Fibroblast of skin of abdomen (primary cell): ENCODE measurements at places on chromosomes 16 and 17.

GRCh38 chr17:77208217-77208808, 67.5 kb downstream of the SEC14L1 start:
- DNase-seq = peak; percentile 39

GRCh38 chr17:73324160-73324475, 12.3 kb upstream of the CDC42EP4 start:
- DNase-seq = peak; percentile 44

DNA sequence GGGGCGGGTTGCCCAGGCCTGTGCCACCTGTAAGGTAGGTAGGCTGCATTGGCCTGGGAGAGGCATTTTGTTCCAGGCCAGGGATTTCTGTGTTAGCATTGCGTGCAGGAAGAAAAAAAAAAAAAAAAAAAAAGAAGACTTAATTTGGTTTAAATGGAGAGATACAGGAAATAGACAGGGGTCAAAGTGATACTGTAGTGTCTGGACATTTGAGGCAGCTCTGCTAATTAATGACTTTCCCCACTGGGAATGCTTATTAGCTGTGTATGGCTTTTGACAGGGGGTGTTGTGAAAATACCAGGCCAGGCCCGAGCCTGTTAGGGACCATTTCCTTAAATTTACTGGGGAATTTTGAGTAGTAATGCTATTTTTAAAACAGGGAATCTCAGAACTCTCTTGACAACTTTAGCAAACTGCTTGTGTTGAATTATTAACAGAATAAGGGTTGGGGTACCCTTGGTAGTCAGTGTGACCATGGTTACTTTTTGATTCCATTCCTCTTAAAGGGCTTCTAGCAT, 1.0 kb downstream of the MAP2K4 start:
- no peak for DNase-seq

GRCh38 chr16:425082-425718, at the start of gene RAB11FIP3:
Gene RAB11FIP3, plus strand, starts transcription at chr16:425649. Its CDS starts 358 bp downstream, at chr16:426007.
- peak; percentile 80 for DNase-seq

DNA sequence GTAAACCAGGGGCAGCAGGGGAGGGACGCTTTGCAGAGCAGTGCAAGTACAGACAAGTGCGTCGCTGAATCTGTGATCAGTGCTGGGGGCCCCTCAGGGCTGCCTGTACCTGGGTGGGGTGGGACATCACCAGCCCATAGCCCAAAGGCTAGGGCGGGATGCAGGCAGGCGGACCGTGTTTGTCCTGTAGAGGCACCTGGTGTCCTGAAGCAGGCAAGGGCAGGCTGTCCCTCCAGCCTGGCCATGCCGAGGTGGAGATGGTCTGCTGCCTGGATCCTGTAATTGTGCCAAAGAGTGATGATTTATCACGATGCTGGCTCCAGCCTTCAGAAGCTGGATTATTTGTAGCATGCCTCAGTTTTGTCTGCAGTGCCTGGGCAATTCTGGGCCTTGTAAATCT, 137.9 kb upstream of the GSE1 start:
- DNase-seq = no peak

DNA sequence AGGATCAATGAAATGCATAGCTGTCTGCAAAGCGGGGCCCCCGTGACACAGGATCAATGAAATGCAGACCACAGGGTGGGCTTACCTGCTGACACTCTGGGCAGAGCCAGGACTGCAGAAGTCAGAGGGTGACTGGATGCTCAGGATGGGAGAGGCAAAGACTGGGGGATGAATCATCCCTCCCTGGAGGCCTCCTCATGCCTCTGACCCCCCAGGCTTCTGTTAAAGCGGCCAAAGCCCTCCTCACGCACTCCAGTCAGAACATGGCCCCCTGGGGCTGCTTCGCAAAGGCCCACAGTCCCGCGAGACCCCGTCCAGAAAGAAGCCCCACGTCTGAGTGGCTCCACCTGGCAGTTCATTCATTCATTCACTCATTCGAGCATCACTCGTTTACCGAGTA, 38.4 kb upstream of the FOXF1 start:
- no peak for DNase-seq

GRCh38 chr17:79045842-79046196, 21.9 kb downstream of the C1QTNF1 start:
- peak; percentile 57 for DNase-seq

GRCh38 chr17:80586846-80587228, 42.2 kb downstream of the RPTOR start:
- DNase-seq = no peak

DNA sequence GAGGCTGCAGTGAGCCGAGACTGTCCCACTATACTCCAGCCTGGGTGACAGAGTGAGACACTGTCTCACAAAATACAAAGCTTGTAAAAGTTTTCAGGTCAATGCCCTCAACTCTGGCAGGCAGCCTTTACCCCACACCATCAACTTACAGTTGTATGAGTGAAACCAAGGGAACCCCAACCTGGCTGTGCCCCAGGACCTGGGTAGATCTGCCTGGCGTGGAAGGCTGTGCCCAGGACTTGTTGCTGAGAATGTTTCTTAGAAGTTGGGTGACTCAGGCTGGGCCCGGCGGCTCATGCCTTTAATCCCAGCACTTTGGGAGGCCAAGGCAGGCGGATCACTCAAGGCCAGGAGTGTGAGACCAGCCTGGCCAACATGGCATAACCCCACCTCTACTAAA, 7.8 kb downstream of the CES3 start:
- no peak for DNase-seq

DNA sequence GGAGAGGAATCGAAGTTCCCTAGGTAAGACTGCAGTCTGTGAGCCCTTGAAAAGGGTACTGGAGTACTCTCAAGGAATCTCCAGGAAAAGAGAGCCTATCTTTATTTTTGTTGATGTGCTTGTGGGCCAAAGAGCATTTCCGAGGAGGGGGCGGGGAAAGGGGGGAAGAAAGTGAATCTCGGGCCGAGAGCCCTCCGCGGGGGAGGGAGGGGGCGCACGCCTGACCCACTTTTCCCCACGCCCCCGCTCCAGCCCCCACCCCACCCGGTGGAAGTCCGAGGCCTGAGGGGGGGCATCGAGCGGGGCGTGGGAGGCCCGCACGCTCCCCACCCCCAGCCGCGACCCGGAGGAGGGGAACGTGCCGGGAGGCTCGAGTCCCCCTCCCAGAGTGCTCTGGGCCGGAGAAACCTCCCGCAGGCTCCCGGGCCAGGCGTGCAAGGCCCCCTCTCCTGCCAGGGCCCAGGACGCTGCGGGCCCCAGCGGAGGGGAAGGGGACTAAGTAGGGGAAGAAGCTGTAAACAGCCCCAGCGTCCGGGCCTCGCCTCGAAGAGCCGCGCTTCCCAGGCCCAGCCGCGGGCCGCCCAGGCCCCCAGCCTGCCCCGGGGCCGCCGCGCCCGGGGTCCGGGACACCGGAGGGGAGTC, 444 bp downstream of the HELZ start:
- DNase-seq = no peak

- peak; percentile 8 for DNase-seq
Observed at GRCh38 chr17:75032720-75033280, 14.0 kb downstream of the ATP5PD start.

- no peak for DNase-seq
Observed at GRCh38 chr17:6313835-6314234, 121.1 kb downstream of the AIPL1 start.

GRCh38 chr16:11135464-11135973, 120.5 kb downstream of the SOCS1 start:
- DNase-seq = no peak

- no peak for DNase-seq
Observed at GRCh38 chr17:16878084-16878483, 93.8 kb downstream of the TNFRSF13B start.

- no peak for DNase-seq
Observed at GRCh38 chr16:78128913-78129312, 29.5 kb downstream of the WWOX start.

GRCh38 chr16:24446189-24446588, 93.2 kb upstream of the RBBP6 start:
- DNase-seq = no peak

- peak; percentile 85 for DNase-seq
Observed at GRCh38 chr17:81480140-81481072, 32.2 kb downstream of the ACTG1 start.

- DNase-seq = no peak
Observed at GRCh38 chr17:21201874-21202273, 12.1 kb downstream of the TMEM11 start.

DNA sequence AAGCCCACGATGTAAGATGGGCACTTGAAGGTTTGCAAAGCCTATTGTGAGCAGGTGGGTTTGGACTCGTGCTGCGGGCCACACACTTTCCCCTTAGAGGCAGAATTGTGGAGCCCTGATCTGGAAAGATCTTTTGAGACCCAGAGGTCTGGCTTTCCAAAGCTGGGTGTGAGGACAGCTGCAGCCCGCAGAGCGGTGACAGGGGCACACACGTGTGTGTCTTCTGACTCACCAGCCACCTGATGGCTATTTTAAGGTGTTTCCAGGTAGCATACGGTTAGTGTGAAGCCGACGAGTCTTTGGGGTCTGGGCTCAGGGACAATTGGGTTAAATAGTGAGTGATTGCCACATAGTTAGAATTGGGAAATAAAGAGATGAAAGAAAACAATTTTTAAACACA, 108.9 kb upstream of the GSE1 start:
- DNase-seq = no peak

- no peak for DNase-seq
Observed at GRCh38 chr16:59088431-59088830, 354.3 kb upstream of the GOT2 start.

DNA sequence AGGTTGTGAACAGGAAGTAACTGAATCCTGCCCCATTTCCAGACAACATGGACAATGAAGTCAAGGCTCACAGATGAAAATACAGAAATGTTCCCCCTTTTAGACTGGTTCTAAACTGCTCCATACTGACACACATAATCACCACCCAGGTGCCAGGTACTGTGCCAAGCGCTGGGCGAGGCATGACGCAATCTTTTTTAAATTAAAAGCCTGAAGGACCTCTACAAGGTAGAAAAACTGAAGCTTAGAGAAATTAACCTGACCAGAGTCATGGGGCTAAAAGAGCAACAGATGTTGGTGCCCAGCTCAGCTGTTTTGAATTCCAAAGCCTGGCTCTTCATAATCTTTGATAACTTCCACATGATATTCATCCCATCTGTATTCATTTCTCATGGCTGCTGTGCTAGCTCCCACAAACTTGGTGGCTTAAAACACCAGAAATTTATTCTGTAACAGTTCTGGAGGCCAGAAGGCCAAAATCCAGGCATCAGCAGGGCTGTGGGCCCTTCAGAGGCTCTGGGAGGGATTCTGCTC, 4.9 kb upstream of the RAB11FIP4 start:
- no peak for DNase-seq

DNA sequence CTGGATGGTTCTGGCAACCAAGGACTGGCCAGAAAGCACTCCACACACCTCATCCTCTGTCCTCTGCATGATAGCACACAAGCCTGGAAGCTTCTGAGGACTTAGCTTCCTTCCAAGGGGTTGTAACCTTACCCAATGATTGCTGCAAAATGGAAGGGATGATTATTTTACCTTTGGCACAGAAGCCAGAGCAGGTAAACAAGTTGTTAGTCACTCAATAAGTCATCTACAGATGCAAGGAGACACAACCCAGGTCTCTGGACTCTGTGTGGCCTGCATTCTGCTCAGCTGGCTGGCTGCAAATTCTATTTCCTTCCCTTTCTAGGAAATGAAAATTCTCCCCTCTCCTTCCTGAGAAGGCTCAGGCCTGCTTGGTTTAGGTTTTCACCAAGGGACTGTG, 26.7 kb upstream of the DYNLL2 start:
- DNase-seq = no peak

DNA sequence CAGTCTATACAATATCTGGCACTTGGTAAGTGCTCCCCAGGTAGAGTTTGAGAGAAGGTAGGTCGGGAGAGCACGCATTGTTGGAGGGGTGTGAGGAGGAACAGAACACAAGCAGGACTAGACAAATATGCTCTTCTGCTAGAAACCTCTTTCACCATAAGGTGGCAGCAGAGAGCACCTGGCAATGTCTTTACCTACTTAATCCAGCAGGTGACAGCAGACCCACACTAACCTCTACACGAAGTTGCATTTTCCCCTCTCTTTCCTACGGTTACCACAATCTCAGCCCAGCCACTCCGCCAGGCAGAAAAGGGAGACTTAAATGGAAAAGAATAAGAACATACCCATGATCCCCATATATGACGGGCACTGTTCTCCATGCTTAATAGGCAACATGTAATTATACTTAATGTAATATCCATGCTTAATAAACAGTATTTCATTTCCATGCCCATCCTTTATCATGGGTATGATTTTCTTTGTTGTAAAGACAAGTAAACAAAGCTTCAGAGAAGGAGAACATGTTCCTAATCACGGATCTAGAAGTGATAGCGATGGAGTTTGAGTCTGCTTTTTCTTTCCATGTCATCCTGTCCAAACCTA, 55.1 kb upstream of the CCL2 start:
- peak; percentile 76 for DNase-seq

GRCh38 chr16:64440005-64440404, 681.9 kb downstream of the CDH11 start:
- no peak for DNase-seq

GRCh38 chr16:27698746-27699145, 148.8 kb downstream of the KATNIP start:
- no peak for DNase-seq

GRCh38 chr17:74631468-74632450, 8.2 kb upstream of the CD300E start:
- DNase-seq = peak; percentile 67

DNA sequence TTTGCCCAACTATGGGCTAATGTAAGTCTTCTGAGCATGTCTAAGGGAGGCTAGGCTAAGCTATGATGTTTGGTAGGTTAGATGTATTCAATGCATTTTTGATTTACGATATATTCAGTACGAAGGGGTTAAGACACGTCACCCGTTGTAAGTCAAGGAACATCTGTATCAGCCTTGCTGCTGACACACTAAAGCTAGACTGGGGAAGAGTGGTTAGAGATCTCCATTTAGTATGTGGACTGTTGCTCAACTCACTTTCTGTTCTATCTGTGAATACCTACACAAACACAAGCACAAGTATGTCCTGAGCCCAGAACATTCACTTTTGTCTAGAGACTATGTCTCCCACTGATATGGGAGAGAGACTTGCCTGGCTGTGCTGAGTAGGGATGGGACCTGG, 71.5 kb downstream of the VMP1 start:
- DNase-seq = no peak

GRCh38 chr17:46895171-46895570, 27.8 kb upstream of the GOSR2 start:
- DNase-seq = no peak

DNA sequence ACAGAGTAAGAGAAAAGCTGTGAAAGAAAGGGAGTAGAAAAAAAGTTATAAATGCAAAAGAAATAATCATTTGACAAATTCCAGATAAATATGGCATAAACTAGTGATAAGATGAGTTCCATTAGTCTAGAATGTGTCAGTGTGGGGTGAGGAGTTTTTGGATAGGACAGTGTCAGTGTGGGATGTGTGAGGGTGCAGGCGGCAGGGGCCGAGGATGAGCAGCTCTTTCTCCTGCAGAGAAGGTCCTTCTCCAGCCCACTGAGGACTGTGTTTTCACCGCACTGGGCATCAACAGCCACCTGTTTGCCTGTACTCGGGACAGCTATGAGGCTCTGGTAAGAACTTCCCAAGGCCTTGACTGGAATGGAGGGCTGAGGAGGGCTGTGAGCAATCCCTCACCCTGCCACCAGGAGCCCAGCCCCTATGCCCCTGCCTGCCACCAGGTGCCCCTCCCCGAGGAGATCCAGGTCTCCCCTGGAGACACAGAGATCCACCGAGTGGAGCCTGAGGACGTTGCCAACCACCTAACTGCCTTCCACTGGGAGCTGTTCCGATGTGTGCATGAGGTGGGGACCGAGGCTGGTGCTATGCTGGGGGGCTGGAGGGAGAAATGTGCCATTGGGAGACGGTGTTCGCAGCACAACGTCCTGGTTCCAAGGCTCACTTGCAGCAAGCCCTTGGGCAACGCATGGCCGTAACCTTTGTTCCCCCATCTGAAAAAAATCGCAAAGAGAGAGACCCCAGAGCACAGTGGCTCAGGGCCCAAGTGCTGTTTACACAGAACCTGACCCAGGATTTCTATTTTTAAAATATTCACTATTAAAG, 13.1 kb downstream of the RAPGEFL1 start:
- DNase-seq = no peak
